ENCODE measurements at places on chromosomes 12 and 14.

DNA sequence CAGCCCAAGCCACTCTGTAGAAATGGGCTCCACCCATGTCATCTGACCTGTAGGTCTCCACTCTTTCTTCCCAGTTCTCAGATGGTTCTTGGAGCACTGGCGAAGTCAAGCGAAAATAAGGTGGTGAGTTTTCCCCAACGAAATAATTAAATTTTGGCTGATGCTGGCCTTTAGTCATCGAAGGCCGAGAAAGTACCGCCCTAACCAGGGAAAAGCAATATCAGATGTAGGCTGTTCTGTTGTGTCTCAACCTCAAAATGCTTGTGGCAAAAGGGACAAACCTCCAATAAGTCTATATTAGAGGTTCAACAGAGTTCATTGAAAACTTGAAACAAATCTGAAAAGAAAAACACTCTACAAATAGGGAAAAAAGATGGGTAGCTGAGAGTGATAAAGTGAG is 48.6 kb upstream of the BCAT1 start:
- no peak for DNase-seq

- DNase-seq: peak; percentile 91
Observed at GRCh38 chr12:18700271-18700670, 37.5 kb downstream of the PLCZ1 start.

- DNase-seq: peak; percentile 96
Observed at GRCh38 chr12:58487678-58488161, 432.6 kb downstream of the LRIG3 start.

DNA sequence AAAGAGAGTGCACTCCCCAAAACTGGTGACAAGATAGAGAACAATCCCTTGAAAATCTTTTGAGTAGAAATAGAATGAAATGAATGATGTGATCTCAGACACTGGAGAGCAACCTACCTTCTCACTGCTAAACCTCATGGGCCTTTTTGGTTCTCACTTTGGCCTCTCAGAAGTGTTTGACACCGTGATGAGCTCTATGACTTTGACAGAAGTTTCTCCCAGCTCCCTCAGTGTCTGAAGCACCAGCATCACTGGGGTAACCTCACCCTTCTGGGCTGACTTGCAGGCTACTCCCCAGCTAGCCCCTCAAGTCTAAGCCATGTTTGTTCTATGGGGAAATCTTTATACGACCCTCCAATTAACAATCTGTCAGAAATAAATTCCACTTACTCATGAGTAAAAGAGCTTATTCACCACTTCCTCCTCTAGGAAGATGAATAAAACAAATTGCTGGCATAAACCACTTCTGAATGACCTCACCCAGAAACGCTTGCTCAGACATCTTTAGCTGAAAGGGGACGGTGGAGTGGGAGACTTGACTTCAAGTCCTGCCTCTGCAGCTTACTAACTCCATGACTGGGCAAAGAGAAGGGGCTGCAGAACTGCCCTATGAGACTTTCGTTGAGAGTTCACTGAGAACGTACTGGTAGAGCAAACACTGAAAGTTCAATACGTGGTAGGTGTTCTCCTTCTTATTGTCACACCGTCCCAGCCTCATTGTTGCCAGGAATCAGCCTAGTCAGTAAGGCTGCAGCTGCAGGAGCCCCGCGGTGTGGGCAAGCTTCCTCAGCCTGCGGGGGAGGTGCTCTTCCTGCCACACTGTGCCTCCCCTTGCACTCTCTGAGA is 46.5 kb downstream of the ST8SIA1 start:
- no peak for DNase-seq

- peak; percentile 73 for DNase-seq
Observed at GRCh38 chr14:33404054-33404453, 465.4 kb downstream of the NPAS3 start.

DNA sequence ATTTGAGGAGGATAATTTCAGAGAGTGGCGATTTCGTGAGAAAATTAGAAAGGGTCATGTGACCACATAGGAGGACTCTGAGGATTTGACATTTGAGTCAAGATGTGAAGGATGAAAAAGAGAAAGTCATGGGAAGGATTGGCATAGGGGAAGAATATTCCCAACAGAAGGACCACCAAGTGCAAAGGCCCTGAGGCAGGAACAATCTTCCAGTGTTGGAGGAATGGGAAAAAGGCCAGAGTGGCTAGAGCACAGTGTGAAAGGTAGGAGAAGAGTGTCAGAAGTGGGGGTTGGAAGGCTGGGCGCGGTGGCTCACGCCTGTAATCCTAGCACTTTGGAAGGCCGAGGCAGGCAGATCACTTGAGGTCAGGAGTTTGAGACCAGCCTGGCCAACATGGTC is 3.9 kb upstream of the PPP1CC start:
- DNase-seq: no peak

DNA sequence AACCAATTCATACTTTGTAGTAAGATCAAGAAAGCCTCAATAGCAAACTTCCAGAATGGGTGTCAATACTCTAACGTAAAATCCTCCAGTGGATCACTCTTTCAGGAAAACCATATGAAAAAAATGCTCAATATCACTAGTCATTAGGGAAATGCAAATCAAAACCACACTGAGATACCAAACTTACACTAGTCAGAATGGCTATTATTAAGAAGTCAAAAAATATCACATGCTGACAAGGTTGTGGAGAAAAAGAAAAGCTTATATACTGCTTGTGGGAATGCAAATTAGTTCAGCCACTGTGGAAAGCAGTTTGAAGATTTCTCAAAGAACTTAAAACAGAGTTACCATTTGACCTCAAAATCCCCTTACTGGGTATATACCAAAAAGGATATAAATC is 49.5 kb upstream of the ATXN7L3B start:
- DNase-seq: no peak

Data from AG09309 (cell line).